ENCODE measurements at places on chromosomes 16 and 17.

DNA sequence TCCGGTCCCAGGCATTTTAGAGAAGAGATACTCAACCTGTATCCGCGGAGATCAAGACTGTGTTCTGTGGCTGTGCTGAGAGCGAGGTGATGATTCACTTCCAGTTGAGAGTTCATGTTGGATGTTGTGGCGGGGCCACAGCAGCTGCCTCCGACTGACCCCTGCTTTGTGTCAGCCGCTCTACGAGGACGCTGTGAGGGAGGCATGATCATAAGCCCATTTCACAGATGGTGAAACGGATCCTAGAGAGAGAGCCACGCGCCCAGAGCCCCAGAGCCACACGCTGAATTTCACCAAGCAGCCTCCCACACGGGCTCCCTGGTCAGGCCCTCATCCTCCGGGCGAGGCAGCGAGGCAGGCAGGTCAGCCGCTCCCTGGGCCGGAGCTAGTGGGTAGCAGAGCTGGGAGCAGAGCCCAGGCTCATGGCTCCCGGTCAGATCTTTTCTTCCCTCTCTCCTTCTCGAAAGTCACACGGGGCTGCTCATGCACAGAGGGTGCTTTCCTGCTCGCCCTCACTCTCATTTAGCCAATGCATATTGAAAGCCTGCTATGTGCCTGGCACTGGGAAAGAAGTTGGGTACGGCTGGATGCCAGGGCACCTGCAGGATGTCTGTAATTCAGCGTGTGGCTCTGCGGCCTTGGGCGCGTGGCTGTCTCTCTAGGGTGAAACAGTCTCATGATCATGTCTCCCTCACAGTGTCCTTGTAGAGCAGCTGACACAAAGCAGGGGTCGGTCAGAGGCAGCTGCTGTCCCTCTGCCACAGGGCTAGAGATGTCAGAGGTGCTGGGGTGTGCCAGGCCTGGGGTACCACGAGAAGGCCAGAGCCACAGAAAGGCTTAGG, 155.6 kb upstream of the CHMP6 start:
- DNase-seq = no peak

- no peak for DNase-seq
Observed at GRCh38 chr17:38564869-38565268, 40.9 kb downstream of the SRCIN1 start.

GRCh38 chr17:77880711-77881450, 77.6 kb upstream of the TNRC6C start:
- no peak for DNase-seq

DNA sequence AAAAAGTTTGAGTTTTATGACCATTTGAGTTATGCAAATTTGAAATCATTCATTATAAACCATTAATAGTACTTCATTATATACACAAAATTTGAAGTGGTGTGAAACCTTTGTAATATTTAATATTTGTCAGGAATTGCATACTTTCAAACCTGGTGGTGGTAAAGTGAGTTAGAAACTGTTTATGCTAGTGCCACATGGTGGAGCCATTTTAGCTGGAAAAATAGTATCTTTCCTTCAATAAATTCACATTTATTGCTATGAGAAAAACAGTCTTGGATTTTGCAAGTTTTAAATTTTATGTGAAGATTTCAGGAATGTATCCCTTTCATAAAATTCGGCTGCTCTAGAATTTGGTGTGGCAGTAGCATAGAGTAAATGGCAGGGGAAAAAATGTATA, 7.3 kb upstream of the BLMH start:
- DNase-seq = no peak

GRCh38 chr16:87648698-87649487, 46.6 kb downstream of the JPH3 start:
- DNase-seq = no peak

GRCh38 chr16:53502331-53503269, at the start of gene AKTIP:
TSS of gene AKTIP (minus strand) at chr16:53503209. CDS start at chr16:53500259, 2,950 bp downstream.
- DNase-seq = no peak

DNA sequence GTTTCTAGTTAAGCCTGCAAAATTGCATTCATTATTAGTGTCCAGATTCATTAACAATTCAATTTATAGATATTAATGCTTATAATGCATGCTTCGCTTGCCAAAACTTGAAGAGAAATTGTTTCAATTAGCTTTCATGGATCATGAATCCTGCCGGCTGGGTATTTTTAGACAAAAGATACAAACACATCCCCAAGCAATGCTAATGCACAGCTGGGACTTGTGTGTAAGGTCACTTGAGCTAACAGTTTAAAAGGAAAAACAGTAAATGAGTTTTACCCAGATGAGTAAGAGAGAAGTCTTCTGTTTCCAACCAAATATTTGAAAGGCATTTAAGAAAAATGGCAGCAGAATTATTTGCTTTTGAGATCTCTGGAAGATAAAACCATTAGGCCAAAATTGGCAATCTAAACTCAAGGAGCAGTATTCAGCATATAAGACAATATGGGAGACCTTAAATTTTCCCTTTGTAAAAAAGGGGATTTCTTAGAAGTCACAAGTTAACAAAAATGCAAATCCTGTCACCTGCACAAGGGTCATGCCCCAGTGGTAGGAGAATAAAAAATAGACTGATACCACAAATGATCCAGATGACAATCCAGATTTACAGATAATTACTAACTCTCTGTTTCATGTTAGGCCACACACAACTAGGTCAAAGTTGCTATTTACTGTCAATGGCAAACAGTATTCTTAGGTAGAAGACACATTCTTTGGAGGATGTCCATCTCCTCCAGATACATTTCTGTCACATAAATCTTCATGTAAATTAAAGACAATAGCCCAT, 418.4 kb upstream of the PMFBP1 start:
- no peak for DNase-seq

GRCh38 chr17:50036455-50037261, 19.3 kb upstream of the ITGA3 start:
- no peak for DNase-seq

DNA sequence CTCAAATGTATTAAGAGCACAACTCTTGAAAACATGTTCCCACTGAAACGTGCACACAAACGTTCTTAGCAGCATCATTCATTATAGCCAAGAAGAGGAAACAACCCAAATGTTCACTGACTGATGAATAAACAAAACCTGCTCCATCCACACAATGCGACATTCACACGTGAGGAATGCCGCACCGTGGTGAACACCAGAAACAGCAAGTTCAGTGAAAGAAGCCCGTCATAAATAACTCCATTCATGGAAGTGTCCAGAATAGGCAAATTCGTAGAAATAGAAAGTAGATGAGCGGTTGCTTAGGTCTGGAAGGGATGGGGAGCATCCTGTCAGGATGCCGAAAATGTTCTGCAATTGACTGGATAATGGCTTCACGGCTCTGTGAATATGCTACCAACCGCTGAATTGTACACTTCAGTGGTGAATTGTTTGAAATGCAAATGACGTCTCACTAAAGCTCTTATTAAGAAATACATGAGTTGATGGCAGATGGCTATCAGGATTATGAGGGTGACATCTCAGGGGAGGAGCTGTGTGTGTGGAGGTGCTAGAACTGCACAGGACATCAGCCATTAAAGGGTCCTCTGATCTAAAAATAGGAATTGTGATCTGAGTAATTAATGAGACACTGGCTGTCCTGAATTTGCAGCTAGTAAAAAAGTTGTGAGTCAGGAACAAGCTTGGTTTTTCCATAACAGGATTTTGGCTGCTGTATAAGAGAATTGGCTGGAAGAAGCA, 771.0 kb downstream of the KCNJ18 start:
- no peak for DNase-seq

DNA sequence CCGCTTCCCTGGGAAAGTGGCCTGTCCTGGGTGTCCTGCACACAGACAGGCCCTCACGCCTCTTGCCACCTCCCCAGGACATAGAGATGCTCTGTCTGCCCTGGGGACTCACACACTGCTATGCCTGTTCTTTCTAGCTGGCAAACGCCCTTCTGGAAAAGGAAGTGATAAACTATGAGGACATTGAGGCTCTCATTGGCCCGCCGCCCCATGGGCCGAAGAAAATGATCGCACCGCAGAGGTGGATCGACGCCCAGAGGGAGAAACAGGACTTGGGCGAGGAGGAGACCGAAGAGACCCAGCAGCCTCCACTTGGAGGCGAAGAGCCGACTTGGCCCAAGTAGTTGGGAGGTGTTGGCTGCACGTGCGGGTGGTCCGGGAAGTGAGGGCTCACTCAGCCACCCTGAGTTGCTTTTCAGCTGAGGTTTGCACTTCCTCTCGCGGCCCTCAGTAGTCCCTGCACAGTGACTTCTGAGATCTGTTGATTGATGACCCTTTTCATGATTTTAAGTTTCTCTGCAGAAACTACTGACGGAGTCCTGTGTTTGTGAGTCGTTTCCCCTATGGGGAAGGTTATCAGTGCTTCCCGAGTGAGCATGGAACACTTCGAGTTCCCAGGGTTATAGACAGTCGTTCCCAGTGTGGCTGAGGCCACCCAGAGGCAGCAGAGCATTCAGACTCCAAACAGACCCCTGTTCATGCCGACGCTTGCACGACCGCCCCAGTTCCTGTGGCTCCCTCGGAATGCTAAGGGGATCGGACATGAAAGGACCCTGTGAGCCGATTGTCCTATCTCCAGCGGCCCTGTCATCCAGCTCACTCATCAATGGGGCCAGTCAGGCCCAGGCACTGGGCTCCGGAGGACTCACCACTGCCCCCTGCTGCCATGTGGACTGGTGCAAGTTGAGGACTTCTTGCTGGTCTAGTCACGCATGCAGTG, 3.5 kb upstream of the RPL13 start:
- DNase-seq = peak; percentile 66

GRCh38 chr16:78591682-78592103, 492.2 kb downstream of the WWOX start:
- DNase-seq = no peak

GRCh38 chr16:29662729-29663015, 375 bp upstream of the SPN start:
- peak; percentile 59 for DNase-seq

DNA sequence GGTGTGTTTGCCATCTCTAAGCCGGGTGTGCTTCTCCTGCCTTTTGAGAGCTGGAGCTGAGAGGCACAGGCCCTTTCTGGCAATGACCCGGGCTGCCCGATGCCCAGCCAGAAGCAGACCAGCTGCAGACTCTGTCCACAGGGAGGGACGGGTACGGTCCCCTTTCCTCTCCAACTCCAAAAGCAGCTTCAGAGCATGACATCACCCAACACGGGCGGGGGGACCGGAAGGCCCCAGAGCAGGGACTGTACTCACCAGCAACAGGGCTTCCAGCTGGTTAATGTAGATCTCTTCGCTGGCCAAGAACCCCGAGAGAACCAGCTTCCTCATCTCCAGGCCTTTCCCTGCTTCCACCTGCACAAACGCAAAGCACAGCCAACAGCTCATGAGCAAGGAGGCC, 79.4 kb downstream of the ABR start:
- DNase-seq = no peak

- DNase-seq = no peak
Observed at GRCh38 chr17:75707079-75707571, 14.1 kb upstream of the ITGB4 start.

DNA sequence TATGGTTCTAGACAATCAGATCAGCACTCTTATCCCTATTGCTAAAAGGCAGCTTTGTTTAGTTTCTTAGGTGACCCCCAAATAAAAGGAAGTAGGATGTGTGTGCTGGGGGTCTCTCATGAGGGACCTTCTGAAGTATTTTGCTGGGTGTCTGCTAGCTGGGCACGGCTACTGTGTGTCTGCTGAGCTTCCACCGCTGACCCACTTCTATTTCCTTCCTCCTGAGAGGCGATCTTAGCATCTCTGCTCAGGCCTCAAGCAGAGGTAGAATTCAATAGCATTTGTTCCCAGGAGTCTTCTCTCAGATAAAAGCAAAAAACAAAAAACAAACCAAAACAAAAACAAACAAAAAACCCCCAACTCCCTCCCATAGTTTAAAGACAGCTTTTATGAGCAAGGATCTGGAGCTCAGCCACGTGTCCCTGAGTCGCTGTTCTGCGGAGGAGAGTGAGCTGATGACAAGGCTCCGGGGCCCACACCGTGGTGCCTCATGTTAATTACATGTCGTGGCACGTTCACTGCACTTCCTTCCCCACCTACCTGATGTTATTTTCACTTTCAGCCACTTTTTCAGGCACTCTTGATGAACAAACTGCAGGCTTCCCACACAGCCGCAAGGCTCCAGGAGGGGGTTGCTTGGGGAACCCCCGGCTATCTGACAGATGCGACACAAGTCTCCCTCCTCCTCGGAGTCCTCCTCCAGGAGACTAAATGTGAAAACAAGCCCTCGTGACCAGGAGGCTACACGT, 83.5 kb downstream of the MARCHF10 start:
- DNase-seq = peak; percentile 79

GRCh38 chr17:34465789-34466188, 102.8 kb upstream of the CCL1 start:
- no peak for DNase-seq

DNA sequence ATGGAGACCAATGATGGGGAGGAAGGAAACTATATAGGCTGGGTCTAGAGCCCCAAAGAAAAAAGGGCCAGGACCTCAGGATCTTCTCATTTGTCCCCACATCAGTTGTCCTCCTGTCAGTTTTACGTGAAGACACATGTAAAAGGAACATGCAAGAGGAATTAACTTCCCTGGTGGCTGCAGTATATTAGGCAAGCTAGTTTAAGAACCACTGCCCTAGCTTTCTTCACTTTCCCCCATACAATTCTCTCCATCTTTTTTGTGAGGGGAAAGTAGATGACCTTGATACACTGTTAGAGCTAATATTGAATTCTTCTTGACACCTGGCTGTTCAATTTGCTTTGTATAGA, 2.3 kb downstream of the MAP3K3 start:
- DNase-seq = no peak

DNA sequence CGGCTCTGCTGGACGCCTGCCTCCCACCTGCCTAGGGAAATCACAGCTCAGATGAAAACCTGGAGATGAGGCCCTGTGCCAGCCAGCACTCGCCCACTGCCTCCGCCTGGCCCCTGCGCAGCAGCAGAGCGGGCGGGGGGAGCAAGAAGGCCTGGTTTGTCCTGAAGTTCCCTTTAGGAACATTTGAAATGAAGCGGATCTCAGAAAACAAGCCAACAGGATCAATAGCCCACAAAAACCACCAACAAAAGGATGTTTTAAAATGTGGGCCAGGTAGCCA, 48.0 kb downstream of the RBFOX3 start:
- no peak for DNase-seq

DNA sequence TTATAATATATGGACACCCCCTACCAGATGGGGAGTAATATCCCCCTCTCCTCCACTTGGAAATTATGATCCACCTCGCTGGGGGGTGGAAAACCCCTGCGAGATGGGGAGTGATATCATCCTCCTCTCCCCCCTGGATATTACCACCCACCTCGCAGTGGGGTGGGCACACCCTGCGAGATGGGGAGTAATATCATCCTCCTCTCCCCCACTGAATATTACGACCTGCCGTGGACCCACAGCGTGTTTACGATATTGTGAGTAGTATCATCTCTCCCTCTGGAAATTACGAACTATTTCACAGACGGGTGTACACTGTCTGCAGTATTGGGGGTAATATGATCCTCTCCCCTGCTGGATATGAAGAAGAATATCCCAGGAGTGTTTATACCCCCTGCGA, 228.3 kb upstream of the WSCD1 start:
- DNase-seq = no peak

- DNase-seq = no peak
Observed at GRCh38 chr17:34307110-34307509, 12.1 kb upstream of the CCL8 start.

GRCh38 chr16:57988929-57989328, 11.5 kb downstream of the ZNF319 start:
- DNase-seq = no peak

All from CD8-positive, alpha-beta memory T cell (primary cell).